RWPE1 (cell line): ENCODE measurements at places on chromosomes 2 and 18.
A peak's percentile ranks its signal among the peaks of the same experiment; 100 is the strongest.

GRCh38 chr2:9941996-9942390 lies 9.5 kb upstream of the GRHL1 start:
- DNase-seq = no peak

DNA sequence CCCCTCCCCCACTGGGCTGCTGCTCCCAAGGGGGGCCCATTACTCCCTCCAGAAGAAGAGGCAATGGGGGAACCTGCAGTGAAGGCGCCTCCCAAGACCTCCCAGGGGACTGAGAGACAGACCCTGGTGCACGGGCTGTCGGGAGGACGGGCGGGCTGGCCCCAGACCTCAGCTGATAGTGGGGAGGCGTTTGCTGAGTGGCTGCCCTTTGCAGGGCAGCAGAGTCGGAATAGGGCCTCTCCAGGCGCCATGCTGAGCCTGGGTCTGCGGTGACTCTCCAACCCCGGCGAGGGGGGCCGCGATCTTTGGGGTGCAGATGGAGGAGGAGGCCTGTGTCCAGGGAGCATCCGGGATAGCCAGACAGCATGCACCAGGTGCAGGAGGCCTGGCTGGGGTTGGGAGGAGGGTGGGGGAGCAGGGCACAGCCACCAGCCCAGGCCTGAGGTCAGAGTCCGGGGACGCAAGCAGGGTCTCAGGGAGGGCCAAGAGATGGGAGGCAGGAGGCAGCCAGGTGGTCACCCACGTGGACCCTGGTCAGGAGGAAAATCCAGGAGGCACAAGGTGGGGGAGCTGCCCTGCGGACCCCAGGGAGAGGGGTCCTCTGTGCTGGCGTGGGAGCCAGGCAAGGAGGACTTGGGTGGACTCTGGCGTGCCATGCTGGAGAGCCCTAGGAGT lies 11.0 kb downstream of the CROCC2 start:
- no peak for DNase-seq

DNA sequence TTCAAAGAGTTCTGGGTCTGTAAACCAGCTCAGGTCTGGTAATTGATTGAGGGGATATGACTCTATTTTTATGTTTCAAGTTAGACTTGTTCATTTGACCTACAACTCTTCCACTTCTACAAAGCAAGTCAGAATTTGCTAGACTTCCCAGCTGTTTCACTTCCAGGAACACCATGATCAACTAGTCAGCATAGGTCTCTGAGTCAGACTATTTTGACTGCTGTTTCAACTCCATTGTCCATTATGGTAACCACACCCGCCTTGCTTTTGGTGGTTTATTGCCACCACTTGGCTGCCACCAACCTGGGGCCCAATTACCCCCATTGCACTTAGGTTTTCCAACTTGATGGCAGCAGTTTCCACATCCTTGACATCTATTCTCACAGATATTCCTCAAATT lies 116.6 kb downstream of the LAMA3 start:
- no peak for DNase-seq

DNA sequence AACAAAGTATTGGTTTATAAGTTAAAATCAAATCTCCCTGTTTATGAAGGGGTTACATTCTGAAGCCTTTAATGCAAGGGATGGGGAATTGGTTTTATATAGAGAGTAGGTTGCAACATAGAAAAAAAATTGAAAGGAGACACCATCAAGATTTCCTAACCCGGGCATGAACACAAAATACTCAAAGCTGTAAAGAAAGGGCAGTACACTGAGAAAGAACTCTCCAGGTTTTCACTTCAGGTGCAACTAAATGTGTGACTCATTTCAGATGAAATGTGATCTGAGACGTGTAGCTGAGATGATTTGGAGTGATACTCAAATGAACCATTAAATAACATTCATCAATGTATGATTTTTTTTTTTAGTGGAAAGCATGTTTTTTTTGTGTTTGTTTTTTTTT lies 43.6 kb downstream of the SANBR start:
- DNase-seq = peak; percentile 5

GRCh38 chr2:12742891-12743290 lies 26.2 kb downstream of the TRIB2 start:
- DNase-seq = no peak

GRCh38 chr2:171452773-171453172 lies 18.7 kb downstream of the DCAF17 start:
- no peak for DNase-seq

- DNase-seq = no peak
Measured at GRCh38 chr2:40758401-40759155, 306.7 kb upstream of the SLC8A1 start.

DNA sequence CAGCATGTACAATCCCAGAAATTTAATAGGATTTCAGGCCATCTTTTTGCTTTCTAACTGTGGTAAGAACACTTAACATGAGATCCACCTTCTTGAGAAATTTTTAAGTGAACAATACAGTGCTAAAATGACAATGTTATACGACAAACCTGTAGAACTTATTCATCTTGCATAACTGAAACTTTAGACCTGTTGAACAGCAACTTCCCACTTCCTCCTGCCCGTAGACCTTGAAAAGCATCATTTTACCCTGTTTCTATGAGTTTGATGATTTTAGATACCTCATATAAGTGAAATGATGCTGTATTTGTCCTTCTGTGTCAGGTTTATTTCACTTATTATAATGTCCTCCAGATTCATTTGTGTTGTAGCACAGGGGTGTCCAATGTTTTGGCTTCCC lies 128.2 kb downstream of the CD226 start:
- no peak for DNase-seq

DNA sequence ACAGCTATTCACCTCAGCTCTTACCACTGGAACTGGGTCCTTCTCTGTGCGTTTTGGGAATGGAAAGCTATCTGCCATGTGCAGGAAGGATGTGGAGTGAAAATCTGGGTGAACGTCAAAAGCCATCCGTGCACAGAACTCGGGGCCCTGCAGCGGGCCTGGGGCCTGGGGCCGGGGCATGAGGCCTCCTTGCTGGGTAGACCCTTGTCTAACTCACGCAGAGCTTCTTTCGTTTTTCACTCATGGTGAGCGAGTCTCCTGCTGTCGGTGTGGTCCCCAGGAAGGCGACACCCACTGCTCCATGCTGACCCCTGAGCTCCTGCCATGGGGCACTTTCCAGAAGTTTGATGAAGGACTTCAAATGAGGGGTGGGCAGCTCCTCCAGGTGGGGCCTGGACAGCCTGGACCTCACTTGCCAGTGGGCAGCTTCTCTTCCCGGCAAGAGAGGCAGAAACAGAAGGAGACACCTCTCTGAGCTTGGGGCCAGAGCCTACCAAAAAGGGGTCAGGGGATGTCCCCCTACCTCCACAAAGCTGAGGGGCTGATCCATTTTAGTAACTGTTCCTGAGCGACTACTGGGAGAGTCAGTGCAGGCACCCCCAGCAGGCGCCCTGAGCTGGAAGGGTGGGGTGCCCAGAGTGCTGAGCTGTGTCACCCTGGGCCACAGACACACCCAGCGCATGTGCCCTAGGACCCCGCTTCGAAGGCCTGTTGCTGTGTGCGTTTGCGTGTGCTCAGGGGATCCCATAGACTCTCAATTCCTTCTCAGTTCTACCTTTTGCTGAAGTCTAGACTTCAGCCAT lies 117.7 kb upstream of the HDAC4 start:
- DNase-seq = no peak
